ENCODE measurements at places on chromosomes 2 and 18.
A peak's percentile ranks its signal among the peaks of the same experiment; 100 is the strongest.

GRCh38 chr2:57370882-57371585, 675.6 kb upstream of the VRK2 start:
- DNase-seq, result no peak
- H3K4me1 ChIP-seq, result no peaks in the 10 kb centered on the region
- no peak overlapping the region for H3K27ac ChIP-seq
- H3K27me3 ChIP-seq, result no peaks in the 10 kb centered on the region
- H3K36me3 ChIP-seq, result no peaks in the 10 kb centered on the region

DNA sequence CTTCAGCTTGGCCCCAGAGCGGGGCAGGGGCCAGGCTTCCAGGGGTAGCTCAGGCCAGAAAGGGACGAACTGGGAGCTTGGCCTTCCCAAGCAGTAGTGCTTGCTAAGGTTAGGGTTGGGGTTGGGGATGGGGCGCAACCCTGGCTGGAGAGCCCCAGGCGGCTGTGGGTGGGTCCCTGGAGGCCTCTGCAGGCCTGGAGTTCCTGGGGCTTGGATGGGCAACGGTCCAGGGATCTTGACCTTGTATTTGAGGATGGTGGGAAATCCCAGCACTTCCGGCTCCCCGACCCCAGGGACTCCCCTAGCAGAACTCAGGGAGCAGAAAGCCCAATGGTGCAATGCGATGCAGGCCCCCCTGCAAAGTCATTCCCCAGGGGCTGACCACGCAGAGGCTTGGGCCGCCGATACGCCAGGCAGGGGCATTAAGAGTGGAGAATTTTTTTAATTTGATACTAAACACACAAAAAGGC, 12.6 kb upstream of the MLPH start:
- no peak for DNase-seq
- peak overlapping the region; percentile 76 for H3K4me3 ChIP-seq
- H3K36me3 ChIP-seq, result no peaks in the 10 kb centered on the region
- peaks cover 27% of the 10 kb centered on the region for H3K27me3 ChIP-seq

- DNase-seq, result no peak
- H3K36me3 ChIP-seq, result no peaks in the 10 kb centered on the region
- no peak overlapping the region for H3K27ac ChIP-seq
- no peak overlapping the region for H3K4me3 ChIP-seq
- peaks cover 24% of the 10 kb centered on the region for H3K27me3 ChIP-seq
Observed at GRCh38 chr2:1986598-1986997, 242.3 kb upstream of the PXDN start.

DNA sequence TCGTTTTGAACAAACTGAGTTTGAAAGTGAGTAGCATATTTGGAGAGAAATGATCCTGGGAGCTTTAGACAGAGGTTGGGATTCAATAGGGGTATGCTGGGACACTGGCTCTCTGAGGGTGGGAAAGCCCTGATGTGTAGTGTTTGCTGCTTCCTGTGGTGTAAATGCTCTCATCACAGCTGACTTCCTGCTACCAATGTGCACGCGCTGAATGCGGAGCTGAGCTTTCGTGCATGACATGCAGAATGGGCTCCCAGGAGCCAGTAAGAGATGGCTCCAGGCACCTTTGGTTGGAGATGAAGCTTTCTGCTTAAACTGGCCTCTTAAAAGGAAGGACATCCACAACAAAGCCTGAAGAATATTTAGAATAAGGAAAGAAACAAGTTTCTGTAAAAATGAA, 224.1 kb upstream of the CCDC150 start:
- DNase-seq, result peak; percentile 22
- peaks cover 16% of the 10 kb centered on the region for H3K27me3 ChIP-seq
- H3K4me1 ChIP-seq, result peaks cover 9% of the 10 kb centered on the region
- H3K27ac ChIP-seq, result no peak overlapping the region
- H3K4me3 ChIP-seq, result peak overlapping the region; percentile 48

GRCh38 chr2:37198681-37199065, 2.4 kb downstream of the CEBPZOS start:
- no peak for DNase-seq
- H3K4me1 ChIP-seq, result peaks cover 34% of the 10 kb centered on the region
- H3K36me3 ChIP-seq, result peaks cover 24% of the 10 kb centered on the region
- no peak overlapping the region for H3K4me3 ChIP-seq
- no peak overlapping the region for H3K27ac ChIP-seq
- peaks cover 8% of the 10 kb centered on the region for H3K27me3 ChIP-seq

DNA sequence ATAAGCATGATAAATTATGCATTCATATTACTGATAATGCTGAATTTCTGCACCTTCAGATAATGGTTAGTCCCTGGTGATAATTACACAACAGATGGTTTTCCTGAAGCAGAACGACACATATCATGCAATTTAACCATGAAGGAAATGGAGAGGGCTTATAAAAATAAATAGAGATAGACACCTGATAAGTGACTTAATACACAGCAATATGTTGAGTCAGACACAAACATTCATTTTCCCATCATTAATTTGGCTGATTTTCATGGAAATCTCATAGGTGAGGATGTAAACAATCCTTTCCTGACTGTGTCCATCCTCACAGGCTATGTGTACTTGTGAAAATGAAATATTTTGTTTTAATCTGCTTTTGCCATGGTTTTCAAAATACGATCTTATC, 36.9 kb upstream of the DSEL start:
- no peaks in the 10 kb centered on the region for H3K27me3 ChIP-seq
- H3K4me1 ChIP-seq, result no peaks in the 10 kb centered on the region
- no peak for DNase-seq

DNA sequence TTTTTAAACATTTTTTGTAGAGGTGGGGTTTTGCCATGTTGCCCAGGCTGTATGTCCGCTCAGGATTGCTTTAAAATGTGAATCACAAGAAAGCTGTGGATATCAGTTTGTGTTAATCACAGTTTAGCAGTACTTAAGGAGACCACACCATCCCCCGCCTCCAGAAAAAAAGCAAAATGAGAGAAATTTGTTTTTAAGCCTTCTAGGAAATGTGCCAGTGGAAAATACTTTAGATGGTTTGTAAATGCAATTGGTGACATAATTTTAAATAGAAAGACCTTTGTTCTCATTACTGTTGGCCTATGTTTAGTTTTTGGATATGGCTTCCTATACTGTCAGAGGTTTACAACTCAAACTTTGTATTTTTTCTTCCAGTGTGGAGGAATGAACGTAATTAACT, 27.0 kb downstream of the GCA start:
- H3K36me3 ChIP-seq, result no peaks in the 10 kb centered on the region
- no peak overlapping the region for H3K27ac ChIP-seq
- H3K4me1 ChIP-seq, result no peaks in the 10 kb centered on the region
- H3K4me3 ChIP-seq, result no peak overlapping the region
- no peak for DNase-seq
- H3K27me3 ChIP-seq, result peaks cover 3% of the 10 kb centered on the region

- H3K27me3 ChIP-seq, result no peaks in the 10 kb centered on the region
- H3K36me3 ChIP-seq, result peaks cover 2% of the 10 kb centered on the region
- H3K4me3 ChIP-seq, result no peak overlapping the region
- peaks cover 48% of the 10 kb centered on the region for H3K4me1 ChIP-seq
- H3K27ac ChIP-seq, result no peak overlapping the region
Observed at GRCh38 chr2:64697297-64698176, 43.8 kb upstream of the SERTAD2 start.

DNA sequence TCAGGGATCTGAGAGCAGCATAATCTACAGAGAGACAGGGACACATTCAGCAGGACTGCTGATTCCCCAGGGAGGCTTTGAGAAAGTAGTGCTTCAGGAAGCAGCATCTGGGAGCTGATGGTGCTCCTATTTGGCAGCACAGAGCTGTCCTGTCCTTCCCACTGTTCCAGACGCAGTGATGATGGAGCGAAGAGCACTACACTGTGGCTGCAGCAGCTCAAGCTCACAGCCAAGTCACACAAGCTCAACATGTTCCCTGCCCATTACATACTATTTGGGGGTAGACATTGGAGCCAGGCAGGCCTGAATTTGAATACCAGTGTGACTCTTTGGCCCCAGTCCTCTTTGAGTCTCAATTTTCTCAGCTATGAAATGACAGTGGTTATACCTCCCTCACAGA, 15.2 kb upstream of the GALM start:
- DNase-seq, result no peak
- no peak overlapping the region for H3K4me3 ChIP-seq
- peaks cover 22% of the 10 kb centered on the region for H3K36me3 ChIP-seq
- no peaks in the 10 kb centered on the region for H3K27me3 ChIP-seq

- no peak overlapping the region for H3K4me3 ChIP-seq
- no peak for DNase-seq
- no peaks in the 10 kb centered on the region for H3K36me3 ChIP-seq
Observed at GRCh38 chr2:47119001-47119400, 36.1 kb downstream of the STPG4 start.

DNA sequence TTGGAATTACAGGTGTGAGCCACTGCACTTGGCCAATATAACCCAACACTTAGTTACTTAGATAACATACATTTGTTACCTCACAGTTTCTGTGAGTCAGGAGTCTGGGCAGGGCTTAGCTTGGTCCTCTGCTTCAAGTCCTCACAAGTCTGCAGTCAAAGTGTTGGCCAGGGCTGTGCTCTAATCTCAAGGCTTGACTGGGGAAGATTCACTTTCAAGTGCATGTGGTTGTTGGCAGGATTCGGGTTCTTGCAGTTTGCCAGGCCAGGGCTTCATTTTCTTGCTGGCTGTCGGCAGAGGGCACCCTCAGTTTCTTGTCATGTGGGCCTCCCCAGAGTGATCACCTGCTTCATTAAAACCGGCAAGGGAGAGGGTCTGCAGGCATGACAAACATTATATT, 103.7 kb downstream of the SLC4A3 start:
- no peaks in the 10 kb centered on the region for H3K4me1 ChIP-seq
- H3K36me3 ChIP-seq, result no peaks in the 10 kb centered on the region
- no peak for DNase-seq
- no peak overlapping the region for H3K27ac ChIP-seq
- no peak overlapping the region for H3K4me3 ChIP-seq
- peaks cover 9% of the 10 kb centered on the region for H3K27me3 ChIP-seq

DNA sequence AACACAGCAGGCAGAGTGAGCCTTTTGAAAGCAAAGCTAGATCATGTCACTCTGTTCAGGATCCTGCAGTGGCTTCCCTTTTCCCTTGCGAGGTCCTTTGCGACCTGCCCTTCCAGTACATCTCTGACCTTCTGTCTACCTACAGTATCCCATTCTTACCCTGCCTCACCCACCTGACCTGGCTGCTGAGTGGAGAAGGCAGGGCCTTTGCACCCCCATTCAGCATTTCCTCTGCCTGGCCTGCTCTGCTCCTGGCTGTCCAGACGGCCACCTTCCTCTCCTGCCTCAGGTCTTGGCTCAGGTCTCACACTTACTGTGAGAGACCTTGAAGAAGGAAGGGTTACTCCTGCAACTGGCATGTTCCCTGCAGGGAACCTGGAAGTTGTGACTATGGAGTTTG, 77.4 kb downstream of the MAPRE2 start:
- H3K27ac ChIP-seq, result no peak overlapping the region
- DNase-seq, result no peak
- no peaks in the 10 kb centered on the region for H3K27me3 ChIP-seq
- H3K4me1 ChIP-seq, result peaks cover 2% of the 10 kb centered on the region
- peaks cover 5% of the 10 kb centered on the region for H3K36me3 ChIP-seq
- no peak overlapping the region for H3K4me3 ChIP-seq

GRCh38 chr2:197705912-197706838, 1.0 kb downstream of the MARS2 start:
- H3K27me3 ChIP-seq, result peaks cover under 1% of the 10 kb centered on the region
- peaks cover 20% of the 10 kb centered on the region for H3K36me3 ChIP-seq
- peak overlapping the region; percentile 86 for H3K4me3 ChIP-seq

DNA sequence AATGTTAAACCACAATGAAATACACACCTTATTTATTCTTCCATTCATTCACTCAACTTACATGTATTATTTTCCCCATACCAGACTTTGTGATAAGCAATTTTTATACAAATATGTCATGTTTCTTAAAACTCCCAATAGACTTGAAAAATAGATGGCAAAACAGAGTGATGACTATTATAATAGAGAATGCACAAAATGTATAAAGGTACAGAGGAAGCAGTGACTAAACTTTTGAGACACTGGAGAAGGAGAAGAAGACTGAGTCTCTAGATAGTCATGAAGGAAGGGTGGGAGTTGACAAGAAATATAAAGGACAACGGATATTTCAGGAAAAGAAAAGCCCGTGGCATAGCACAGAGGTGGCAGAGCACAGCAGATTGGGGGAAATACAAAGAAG, 198.1 kb upstream of the SLC39A10 start:
- no peaks in the 10 kb centered on the region for H3K27me3 ChIP-seq
- peaks cover 14% of the 10 kb centered on the region for H3K36me3 ChIP-seq
- H3K27ac ChIP-seq, result no peak overlapping the region
- no peak overlapping the region for H3K4me3 ChIP-seq
- DNase-seq, result no peak

GRCh38 chr2:196601430-196602306, 37.8 kb upstream of the CCDC150 start:
- H3K4me1 ChIP-seq, result no peaks in the 10 kb centered on the region
- H3K36me3 ChIP-seq, result no peaks in the 10 kb centered on the region

- H3K27ac ChIP-seq, result no peak overlapping the region
- no peak overlapping the region for H3K4me3 ChIP-seq
- no peak for DNase-seq
- H3K4me1 ChIP-seq, result no peaks in the 10 kb centered on the region
Observed at GRCh38 chr2:26195040-26195984, 22.4 kb downstream of the GAREM2 start.

DNA sequence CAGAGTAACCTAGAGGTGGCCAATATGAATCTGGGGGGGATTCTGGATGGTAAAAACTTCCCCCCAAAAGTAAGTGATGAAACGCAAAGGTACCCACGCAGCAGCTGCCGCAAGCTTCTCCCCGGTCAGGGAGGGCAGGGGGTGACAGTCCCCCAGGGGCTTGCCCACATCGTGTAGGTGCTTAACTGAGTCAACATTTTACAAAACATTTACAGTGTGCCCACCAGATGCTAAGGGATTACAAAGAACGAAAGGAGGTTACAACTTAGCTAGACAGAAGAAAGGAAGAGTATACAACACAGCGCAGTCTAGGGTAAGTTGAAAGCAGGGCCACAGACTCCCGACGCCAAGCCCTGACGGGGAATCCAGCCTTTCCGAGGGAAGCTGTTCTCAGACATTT, 45.6 kb downstream of the LPIN2 start:
- H3K27ac ChIP-seq, result no peak overlapping the region
- DNase-seq, result no peak
- H3K4me3 ChIP-seq, result no peak overlapping the region
- peaks cover 93% of the 10 kb centered on the region for H3K4me1 ChIP-seq
- no peaks in the 10 kb centered on the region for H3K27me3 ChIP-seq
- peaks cover 56% of the 10 kb centered on the region for H3K36me3 ChIP-seq

DNA sequence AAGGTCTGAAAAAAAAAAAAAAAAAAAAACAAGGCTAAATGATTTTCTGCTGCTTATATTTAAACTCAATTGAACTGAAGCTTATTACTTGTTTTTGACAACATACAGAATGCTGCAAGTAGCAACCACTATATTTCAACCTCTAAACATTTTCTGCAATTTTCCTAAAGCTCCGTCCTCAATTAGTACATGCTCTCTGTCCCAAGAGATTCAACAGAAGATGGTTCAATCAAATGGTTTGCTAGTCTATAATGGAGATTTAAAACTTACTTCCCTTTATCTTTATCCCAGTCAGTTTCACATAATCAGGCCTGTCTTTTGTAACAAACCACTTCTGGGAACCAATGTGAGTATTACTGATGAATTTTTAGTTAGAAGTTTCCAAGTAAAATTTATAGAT, 485.1 kb upstream of the CDH7 start:
- H3K27me3 ChIP-seq, result no peaks in the 10 kb centered on the region
- no peak overlapping the region for H3K4me3 ChIP-seq
- no peaks in the 10 kb centered on the region for H3K36me3 ChIP-seq
- no peaks in the 10 kb centered on the region for H3K4me1 ChIP-seq
- DNase-seq, result no peak

All from activated naive CD4-positive, alpha-beta T cell treated with anti-CD3 and anti-CD28 coated beads, Interleukin-2, amount 10 ng/mL, durations not matched to agents 7 days and 5 days (primary cell).